ENCODE measurements at places on chromosomes 16 and 17.

DNA sequence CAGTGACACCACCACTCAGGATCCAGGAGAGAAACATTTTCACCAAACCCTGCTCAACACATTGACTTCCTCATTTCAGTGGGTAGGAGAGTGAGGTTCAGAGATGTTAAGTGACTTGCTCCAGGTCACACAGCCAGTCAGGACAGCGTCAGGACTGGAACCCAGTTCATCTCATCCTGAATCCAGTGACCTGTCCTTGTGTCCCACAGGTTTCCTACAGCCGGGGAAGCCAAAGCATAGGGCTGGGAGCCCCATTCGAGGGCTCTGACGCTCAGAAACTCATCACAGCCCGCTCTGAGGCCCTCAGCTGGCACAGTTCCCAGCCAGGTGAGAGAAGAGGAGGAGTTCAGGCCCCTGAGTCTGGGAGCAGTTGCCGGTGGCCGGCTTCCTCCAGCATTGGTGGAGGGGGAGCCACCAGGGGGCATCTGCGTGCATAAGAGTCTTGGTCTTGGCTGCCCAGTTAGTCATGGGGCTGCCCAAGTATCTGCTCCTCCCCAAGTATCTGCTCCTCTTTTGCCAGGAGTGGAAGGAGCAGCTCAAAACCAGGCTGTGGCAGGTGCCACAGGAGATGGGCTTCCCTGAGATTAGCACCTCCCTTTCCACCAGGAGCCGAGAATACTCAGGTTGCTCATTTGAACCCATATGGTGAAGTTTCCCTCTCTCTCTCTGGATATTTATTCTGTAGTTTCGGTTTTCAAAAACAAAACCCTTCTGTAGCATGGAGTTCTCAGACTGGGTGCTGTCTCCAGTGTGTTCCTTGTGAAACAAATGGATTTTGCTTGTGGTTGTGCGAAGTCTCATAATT lies 56.0 kb downstream of the TNFRSF13B start:
- no peak for DNase-seq

DNA sequence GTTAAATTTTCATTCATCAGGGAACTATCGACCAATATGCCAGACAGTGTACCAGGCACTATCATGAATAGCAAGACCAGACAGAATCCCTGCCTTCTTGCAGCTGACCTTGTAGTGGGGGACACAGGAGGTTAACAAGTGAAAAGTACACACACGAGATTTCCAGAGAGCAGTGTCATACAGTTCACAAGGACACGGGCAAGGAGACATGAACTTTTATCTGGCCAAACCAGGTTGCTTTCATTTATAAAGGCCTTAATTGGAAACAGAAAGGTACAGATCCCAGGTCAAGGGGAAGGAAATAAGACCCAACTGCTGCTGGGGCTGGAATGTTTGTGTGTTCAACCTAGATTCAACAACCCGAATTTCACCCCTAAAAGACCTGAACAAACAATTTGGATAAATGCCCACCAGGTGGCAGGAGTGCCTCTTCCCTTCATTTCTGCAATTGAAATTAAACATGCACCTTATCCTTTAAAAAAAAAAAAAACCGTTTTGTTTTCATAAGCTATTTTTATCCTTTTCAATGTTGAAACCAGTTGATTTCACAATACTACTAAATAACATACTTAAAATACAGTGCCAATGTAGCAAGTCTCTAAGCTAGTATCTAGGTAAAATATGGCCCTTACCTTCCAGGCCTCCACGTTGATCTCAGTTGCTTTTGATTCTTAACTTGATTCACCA lies 65.9 kb downstream of the EMP2 start:
- peak; percentile 7 for DNase-seq

DNA sequence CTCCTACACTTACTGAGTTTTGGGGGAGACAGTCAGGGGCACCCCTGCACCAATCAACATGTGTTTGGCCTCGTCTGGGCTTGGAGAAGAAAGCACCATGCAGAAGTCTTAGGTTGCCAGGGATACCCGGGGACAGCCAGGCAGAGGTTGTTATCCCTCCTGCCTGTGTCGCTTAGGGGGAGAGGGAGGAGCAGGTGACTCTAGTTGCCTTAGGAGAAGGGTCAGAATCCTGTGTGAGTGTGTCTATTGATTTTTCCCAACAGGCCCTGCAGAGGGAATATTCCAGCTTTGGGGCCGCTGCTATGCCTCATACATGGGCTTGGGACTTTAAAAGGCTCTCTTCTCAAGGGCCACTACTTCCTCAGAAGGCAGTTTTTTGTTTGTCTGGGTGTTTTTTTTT lies 89.1 kb downstream of the RGS9 start:
- DNase-seq: no peak

- no peak for DNase-seq
These were observed 52.7 kb upstream of the LHX1 start for GRCh38 chr17:36884495-36885152.

GRCh38 chr17:81322271-81323082 lies 27.4 kb upstream of the SLC38A10 start:
- no peak for DNase-seq
